ENCODE measurements at places on chromosomes 5 and 9. TPM values are rescaled to one million over a fixed set of nuclear protein-coding genes. Genes with fewer than 3 reads are reported as not detected.

GRCh38 chr9:127580366-127580765, 31.7 kb upstream of the STXBP1 start:
- H3K36me3 ChIP-seq: no peaks in the 10 kb centered on the region
- no peaks in the 10 kb centered on the region for H3K27me3 ChIP-seq
- no peak for DNase-seq
- H3K4me3 ChIP-seq: no peak overlapping the region
- H3K27ac ChIP-seq: no peak overlapping the region

DNA sequence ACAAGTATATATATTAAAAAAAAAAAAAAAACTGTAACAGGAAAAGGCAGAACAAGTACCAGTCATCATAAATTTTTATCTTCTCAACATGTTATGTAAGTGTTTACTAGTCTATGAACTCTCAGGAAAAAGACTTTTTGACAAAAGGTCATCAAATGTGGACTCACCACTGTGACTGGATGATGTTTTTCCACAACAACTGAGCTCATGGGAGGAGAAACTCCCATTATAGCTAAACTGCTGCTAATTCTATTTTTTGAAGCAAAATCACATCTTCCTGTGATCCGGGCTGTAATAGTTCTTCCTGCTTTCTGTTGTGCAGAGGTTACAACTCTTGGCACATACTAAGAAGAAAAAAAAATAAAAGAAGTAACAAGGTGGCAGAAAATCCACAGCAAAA, 39.6 kb downstream of the POC5 start:
- no peak for DNase-seq
- no peak overlapping the region for H3K4me3 ChIP-seq
- H3K27me3 ChIP-seq: no peaks in the 10 kb centered on the region
- H3K36me3 ChIP-seq: no peaks in the 10 kb centered on the region
- H3K4me1 ChIP-seq: no peaks in the 10 kb centered on the region

DNA sequence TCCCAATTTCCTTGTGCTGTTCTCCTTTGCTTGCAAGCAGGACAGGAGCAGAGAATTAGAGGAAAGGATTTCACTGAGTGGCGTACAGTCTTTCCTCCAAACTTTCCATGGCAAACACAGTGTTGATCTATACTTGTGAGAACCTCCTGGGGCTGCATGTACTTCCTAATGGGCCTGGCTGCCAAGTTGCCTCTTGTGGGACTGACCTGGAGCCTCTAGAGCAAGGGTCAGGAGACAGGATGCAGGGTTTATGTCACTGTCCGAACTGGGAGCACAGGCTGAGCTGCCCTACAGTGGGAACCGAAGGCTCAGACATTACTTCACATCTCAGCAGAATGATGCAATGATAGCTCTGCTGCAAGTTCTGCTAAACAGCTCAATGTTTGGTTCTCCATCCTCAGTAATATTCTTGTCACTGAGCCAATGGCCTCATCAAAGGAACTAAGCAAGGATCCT, 102.3 kb downstream of the ENC1 start:
- no peak overlapping the region for H3K4me3 ChIP-seq
- H3K27me3 ChIP-seq: no peaks in the 10 kb centered on the region
- no peak overlapping the region for H3K27ac ChIP-seq
- DNase-seq: peak; percentile 70

Gene CARD9
- under 0.01 TPM for total RNA-seq

- no peak overlapping the region for H3K27ac ChIP-seq
- DNase-seq: no peak
- H3K4me1 ChIP-seq: no peaks in the 10 kb centered on the region
- no peaks in the 10 kb centered on the region for H3K36me3 ChIP-seq
Measured at GRCh38 chr5:167413506-167413905, 877.9 kb upstream of the WWC1 start.

GRCh38 chr9:95080961-95081647, 236.4 kb downstream of the FANCC start:
- no peak for DNase-seq
- H3K27me3 ChIP-seq: no peaks in the 10 kb centered on the region
- no peaks in the 10 kb centered on the region for H3K36me3 ChIP-seq

DNA sequence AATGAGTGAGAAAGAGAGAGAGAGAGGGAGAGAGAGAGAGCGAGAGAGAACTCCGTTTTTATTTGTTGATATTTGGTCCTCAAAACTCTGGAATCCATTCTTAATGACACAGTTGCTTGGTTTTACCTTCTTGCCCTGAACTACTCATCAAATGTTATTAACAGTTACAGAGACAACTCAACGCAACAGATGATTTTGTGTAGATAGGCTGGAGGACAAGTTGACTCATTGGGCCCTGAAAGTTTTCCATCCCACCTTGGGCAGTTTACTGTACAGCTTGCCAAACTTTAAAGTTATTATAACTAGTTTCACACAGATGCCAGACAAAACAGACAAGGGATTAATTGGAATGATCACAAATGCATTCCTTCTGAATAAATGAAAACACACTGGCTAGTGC, 339.9 kb downstream of the ARL15 start:
- H3K4me1 ChIP-seq: no peaks in the 10 kb centered on the region
- no peak overlapping the region for H3K4me3 ChIP-seq
- no peak overlapping the region for H3K27ac ChIP-seq

Gene SIGMAR1
- 52.3 TPM for total RNA-seq

GRCh38 chr5:151214614-151215545, 9.0 kb downstream of the CCDC69 start:
- no peaks in the 10 kb centered on the region for H3K27me3 ChIP-seq
- H3K36me3 ChIP-seq: no peaks in the 10 kb centered on the region
- DNase-seq: no peak

DNA sequence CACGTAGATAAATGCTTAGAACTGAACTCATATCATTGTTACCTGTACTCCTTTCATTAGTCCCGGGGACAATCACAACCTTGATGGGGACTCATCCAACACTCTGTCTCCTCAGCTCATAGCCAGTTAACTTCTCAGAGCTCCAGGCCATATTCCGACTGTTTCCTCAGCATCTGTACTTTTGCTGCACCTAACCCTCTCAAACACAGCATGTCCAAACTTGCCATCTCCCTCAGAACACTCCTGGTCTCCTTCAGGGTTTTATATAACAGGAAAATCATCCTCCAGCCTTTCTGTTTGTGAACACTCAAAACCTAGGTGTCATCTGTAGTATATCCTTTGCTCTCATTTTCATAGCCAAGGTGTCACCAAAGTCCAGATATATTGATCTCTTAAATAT, 150.5 kb downstream of the CDH6 start:
- H3K4me1 ChIP-seq: no peaks in the 10 kb centered on the region
- no peaks in the 10 kb centered on the region for H3K27me3 ChIP-seq
- no peaks in the 10 kb centered on the region for H3K36me3 ChIP-seq
- no peak overlapping the region for H3K27ac ChIP-seq

Gene RFESD
- 2.2 TPM for total RNA-seq

- no peak for DNase-seq
- H3K27ac ChIP-seq: no peak overlapping the region
- H3K4me1 ChIP-seq: no peaks in the 10 kb centered on the region
- no peaks in the 10 kb centered on the region for H3K27me3 ChIP-seq
- no peaks in the 10 kb centered on the region for H3K36me3 ChIP-seq
- no peak overlapping the region for H3K4me3 ChIP-seq
Measured at GRCh38 chr9:103361906-103362305, 366.8 kb downstream of the CYLC2 start.

- no peak overlapping the region for H3K4me3 ChIP-seq
Measured at GRCh38 chr9:86637515-86637914, 283.3 kb upstream of the TUT7 start.

All from uterus (tissue), 4 donors.